ENCODE measurements at places on chromosomes 3 and 15. TPM values are rescaled to one million over a fixed set of nuclear protein-coding genes. Genes with fewer than 3 reads are reported as not detected.

DNA sequence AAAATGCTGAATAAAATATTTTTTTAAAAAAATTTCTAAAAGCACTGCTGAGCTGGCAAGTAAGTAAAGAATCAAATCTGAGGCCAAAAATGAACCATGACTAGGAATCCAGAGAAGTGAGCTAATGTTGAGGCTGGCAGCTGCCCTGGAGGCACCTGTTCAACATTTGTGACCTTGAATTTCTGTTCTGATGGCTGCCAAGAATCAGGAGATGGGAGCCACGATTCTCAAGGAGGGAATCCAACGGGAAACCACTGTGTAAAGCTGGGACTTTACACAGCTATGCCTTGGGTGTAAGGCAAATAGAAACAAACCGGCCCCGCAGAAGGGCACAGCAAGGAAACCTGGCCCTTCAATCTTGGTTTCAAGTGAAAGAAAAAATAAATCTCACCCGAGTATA, 22.7 kb downstream of the HEG1 start:
- DNase-seq: no peak

- no peak for DNase-seq
These were observed 177.9 kb downstream of the SATB1 start for GRCh38 chr3:18247139-18247695.

DNA sequence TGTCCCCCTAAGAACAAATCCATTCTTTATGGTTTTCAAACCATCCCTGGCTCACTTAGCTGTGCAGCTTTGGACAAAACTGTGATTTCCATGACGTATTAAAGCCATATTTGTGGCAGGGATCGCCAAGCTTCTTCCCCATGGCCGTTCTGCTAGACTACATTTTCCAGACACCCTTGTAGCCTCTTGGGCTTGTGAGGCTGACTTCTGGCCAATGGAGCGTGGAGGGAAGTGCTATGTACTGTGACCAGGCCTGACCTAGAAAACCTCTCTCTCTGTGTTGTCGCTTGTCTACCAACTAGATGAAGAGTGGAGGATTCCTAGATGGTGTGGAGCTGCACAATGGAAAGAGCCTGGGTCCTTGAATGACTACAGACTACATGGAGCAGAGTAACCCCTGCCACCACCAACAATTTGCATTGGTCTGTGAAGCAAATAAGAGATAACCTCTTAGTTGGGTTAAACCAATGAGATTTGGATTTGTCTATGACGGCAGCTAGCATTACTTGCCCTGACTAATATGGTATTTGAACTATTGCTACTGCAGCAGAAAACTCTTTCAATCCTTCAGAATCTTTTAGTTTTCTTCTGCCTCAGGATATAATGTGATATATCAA, 22.1 kb upstream of the MGLL start:
- no peak for DNase-seq

DNA sequence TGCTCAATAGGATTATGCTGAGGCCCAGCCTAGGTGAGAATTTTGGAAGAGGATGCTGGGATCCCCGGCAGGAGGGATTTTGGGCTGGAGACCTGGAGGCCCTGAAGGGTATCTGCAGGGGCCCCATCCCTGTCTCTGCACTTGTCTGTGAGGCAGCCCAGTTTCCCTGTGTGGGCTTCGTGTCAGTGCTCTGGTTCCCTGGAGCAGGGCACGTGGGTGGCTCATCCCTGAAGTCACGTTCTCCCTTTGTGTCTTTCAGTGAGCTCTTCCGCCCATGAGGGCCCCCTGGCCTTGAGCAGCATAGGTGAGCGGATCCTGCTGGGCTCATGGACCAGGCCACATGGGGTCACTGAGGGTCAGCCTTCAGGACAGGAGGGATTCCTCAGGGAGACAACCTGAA, 217.9 kb downstream of the SNRPN start:
- no peak for DNase-seq

DNA sequence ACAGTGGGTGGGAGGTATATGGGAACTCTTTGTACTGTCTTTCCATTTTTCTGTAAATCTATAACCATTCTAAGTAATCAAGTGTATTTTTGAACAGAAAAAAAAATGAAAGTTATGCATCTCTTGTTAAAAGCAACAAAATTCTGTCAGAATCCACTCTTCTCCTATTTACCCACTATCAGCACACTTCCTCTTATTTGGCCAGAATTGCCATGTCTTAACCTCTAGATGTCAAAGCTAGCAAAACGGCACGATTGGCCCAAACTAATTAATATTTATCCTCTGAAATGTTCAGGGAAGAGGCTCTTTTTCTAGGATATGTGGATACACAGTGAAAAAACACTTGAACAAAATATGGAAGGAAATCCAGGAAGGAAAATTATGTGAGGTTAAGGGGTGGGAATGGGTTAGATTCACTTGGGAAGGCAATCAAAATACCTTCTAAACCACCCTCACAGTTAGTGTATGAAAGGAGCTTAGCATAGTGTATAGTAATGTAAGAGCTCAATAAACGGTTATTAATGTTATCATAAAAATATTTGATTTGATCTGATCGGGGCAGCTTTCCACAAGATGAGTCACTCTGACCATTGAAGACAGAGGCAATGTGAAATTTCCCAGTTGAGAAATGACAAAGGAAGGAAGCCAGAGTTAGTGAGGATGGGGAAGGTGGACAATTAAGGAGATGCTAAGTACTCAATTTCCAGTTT, 20.1 kb upstream of the TGFBR2 start:
- no peak for DNase-seq

GRCh38 chr15:64892847-64893403, 18.8 kb upstream of the ANKDD1A start:
- no peak for DNase-seq

- no peak for DNase-seq
These were observed 56.3 kb downstream of the OSBPL10 start for GRCh38 chr3:31924610-31925270.

DNA sequence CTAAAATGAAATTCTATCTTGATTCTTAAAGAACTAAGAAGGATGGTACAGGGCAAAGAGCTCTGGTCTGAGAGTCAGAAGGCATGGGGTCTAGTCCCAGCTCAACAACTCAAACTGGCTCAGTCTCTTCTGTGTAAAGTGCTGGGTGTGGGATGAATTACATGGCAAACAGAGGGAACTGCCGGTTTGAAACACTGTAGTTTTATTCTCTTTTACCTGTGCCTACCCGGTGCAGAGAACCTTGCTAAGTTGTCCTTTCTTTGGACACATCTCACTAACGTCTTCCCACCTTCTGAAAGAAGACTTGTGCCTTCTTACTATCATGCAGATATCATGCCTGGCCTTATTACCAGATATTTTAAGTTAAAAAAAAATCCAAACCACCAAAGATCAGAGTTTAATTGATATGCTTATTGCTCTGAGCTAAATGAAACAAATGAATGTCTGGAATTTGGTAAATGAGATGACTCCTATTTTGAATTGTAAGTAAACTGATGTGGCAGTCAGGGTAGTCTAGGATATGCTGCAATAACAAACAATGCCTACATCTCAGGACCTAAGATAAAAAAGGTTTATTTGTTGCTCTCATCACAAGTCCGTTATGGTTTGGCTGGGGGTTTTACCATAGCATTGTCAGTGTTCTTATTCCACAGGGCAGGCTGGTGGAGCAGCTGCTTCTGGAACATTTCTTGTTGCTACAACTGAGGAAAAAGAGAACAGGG, 12.5 kb upstream of the RARRES1 start:
- no peak for DNase-seq

GRCh38 chr3:9864200-9864927, 15.7 kb downstream of the CIDEC start:
- DNase-seq: no peak

DNA sequence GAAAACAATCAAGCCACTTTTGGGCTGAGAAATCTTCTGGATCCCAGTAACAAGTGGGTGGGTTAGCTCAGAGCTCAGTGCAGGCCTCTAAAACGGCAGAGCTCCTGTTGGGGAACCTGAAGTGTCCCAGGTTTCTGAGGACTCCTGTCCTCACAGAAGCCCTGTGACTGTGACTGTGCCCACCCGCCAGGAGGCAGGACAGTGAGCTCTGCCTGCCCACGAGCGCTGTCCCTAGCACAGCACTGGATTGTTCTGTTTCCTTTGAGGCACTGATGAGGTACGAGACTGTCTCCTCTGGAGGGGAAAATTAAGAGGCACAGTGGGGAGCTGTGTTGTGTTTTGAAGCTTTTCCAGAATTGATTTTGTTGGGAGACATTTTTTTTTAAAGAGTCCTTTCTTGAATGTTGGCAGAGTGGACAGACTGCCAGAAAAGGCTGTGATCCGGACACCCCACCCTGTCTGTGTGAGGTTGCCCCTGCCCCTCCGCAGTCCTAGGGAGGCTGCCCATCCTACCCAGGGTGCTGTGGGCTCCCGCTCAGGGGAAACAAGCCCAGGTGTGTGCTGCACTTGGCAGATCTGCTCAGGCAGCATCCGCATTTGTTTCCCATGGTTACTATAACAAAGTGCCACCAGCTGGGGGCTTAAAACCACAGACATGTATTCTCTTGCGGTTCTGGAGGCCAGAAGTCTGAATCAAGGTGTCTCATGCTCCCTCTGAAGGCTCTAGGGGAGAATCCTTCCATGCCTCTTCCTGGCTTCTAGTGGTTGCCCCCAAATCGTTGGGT, 66.6 kb upstream of the LARS2 start:
- no peak for DNase-seq

GRCh38 chr3:77524463-77524862, 484.6 kb downstream of the ROBO2 start:
- no peak for DNase-seq

DNA sequence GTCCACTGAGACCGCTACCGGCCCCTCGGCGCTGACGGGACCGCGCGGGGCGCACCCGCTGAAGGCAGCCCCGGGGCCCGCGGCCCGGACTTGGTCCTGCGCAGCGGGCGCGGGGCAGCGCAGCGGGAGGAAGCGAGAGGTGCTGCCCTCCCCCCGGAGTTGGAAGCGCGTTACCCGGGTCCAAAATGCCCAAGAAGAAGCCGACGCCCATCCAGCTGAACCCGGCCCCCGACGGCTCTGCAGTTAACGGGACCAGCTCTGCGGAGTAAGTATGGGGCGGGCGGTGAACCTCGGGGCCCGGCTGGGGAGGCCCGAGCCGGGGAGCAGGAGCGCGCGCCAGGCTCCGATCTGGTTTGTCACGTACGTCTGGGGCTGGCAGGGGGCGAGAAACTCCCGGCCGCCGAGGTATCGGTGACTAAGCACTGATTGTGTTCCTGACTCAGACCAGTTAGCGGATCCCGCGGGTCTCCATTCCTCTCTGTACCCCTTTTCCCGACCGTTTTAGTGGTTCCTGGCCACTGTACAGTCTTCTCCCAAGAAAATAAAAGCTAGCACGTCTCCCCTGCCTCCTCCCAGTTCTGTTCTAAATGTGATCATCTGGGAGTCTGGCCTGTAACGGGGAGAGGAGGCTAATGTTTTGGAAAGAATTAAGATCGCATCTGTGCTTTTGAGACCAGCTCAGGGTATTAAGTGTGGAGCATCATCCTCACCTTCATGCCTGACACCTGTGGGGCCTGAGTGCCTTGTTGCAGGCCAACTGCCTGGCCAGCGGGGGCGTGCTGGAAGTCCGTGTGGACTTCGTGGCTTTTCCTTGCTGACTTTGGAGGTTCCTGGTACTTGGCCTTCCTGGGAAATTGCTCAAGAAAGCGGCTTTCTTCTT, 691 bp downstream of the MAP2K1 start:
- DNase-seq: peak; percentile 56

DNA sequence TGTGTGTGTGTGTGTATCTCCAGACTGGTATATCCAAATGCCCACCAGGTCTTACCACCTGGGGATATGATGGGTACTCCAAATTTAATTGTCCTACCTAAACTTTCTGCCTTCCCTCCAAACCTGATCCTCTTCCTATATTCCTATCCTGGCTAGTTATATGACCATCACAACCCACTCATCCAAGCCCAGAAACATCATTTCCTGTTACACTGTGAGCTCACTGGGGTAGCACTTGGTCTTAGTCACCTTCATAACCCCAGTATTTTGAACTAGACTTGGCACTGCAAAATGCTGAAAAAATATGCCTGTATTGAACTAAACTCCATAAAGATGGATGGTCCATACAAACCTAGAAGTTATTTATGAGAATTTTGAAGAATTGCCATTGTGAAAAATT, 178.8 kb upstream of the EIF1B start:
- DNase-seq: no peak

GRCh38 chr15:36612063-36612788, 32.8 kb downstream of the CDIN1 start:
- no peak for DNase-seq

DNA sequence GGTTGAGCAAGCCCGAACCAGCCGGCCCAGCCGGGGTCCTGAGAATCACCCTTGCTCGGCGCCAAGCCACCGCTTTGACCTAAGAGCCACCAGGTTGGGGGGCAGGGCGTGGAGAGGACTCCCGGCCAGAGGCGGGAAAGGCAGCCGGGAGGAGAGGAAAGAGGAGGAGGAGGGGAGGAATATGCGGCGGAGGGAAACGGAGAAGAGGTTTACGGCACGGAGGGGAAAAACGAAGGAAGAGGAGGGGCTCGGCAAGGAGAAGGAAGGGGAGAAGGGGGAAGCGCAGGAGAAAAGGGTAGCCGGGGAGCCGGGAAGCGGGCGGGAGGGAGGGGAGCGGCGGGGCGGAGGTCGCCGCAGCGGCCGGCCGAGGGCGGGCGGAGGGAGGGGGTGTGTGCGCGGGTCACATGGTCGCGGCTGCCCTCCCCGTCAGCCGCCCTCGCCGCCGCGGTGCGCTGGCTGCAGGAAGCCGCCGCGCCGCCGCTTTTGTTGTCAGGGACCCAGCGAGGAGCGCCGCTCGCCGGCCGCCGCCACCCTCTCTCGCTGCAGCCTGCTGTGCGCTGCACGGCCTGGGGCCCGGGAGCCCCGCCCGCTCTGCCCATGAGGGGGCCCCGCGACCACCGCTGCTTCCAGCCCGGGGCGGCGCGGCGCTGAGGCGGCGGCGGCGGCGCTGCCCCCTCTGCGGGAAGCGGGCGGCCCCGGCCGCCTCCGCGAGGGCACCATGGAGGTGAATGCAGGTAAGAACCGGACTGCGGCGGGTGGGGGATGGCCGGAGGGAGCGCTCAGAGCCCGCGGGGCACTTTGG, at the start of gene NR1D2:
TSS of gene NR1D2 (plus strand) at position 426 of the 802 bp plus-strand sequence. CDS start at position 719, 293 bp downstream.
- peak; percentile 83 for DNase-seq

- DNase-seq: no peak
These were observed 534.5 kb upstream of the KCNMB2 start for GRCh38 chr3:178001670-178002101.

ROBO2 gene
- total RNA-seq: 11.7 TPM

HCN4 gene
- 8.6 TPM for total RNA-seq

CFAP91 gene
- total RNA-seq: 2.2 TPM

DAZL gene
- 4.3 TPM for total RNA-seq

SLC22A14 gene
- not detected for total RNA-seq

CD200 gene
- 54.1 TPM for total RNA-seq

TIMP4 gene
- 4.8 TPM for total RNA-seq

ARNT2 gene
- total RNA-seq: 5.0 TPM

UCN2 gene
- 0.46 TPM for total RNA-seq

GOLGA6B gene
- 1.9 TPM for total RNA-seq

GOLGA6L10 gene
- 5.1 TPM for total RNA-seq
